Nephron progenitor cell (in vitro differentiated cells): ENCODE measurements at places on chromosomes 13 and 19.

DNA sequence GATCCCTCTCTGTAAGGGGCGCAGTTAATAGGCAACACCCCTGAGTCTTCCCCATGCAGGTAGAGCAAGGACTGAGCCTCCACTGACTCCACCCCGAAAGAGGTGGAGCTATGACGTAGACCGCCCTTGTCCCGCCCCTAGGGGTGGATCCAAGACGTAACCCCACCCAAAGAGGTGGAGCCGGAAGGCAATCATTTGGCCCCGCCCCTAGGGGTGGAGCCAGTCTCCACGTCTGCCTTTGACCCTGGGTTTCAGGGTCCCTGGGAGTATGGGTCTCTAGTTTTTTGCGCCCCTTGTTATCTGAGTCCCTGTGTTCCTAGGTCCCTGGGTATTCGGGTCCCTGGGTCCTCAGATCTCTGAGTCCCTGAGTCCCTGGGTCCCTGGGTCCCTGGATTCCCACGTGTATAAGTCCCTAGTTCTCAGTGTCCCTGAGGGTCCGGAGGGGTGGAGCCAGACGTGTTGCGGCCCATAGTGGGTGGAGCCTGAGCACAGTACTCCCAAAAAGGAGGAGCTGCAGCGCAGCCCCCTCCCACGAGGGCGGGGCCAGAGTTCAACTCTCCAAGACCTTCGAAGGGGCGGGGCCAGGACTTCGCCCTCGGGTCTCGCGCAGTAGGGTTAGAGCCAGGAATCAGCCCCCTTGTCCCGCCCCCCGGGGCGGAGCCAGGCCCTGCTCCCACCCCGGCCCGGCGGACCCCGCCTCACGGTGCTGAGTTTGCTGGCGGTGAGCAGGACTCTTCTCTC is 5.3 kb downstream of the DENND1C start:
- no peaks in the 10 kb centered on the region for H3K36me3 ChIP-seq
- peak overlapping the region; percentile 74 for H3K4me3 ChIP-seq
- peaks cover 64% of the 10 kb centered on the region for H3K27me3 ChIP-seq

- peak overlapping the region; percentile 6 for H3K27ac ChIP-seq
- H3K36me3 ChIP-seq: no peaks in the 10 kb centered on the region
- no peak for DNase-seq
Observed at GRCh38 chr13:80458543-80458942, 117.6 kb upstream of the SPRY2 start.

GRCh38 chr19:41175801-41176777 is 16.9 kb upstream of the CYP2S1 start:
- H3K4me1 ChIP-seq: peaks cover 10% of the 10 kb centered on the region
- H3K4me3 ChIP-seq: peak overlapping the region; percentile 20
- peak; percentile 37 for DNase-seq
- H3K27me3 ChIP-seq: no peaks in the 10 kb centered on the region
- peak overlapping the region; percentile 14 for H3K27ac ChIP-seq

DNA sequence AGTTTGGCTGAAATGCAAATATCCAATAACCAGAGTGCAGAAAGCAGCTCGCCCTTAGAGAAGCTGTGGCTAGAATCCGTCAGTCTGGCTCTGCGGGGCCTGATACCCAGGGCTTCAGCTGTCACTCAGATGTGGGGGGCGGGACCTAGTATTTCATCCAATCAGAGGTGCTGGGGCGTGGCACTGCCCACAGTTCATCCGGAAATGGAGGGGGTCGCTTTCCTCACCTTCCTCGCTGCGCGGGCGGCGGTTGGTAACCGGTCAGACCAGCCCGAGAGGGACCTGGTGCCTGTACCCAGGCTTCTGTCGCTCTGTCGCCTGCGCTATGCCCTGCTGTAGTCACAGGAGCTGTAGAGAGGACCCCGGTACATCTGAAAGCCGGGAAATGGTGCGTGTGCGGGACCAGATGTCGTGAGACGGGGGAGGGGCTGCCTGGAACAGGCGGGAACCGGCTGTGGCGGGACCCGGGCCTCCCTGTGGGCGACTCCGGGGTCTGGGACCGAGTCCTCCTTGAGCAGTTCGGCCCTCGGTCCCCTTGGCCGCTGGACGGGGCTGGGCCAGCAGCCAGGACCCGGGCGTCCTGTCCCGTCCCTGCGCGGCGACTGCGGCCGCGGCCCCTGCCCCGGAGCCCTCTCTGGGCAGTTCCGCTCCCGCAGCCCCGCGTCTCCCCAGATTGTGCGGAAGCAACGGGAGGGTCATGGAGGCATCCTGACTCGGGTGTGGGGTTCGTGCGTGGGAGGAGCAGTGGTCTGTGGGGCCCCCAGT is at the start of gene ZNF700:
TSS of gene ZNF700 (plus strand) at position 222 of the 765 bp plus-strand sequence. CDS start at position 326, 104 bp downstream.
- H3K4me3 ChIP-seq: peak within 1 kb of the TSS; percentile 99
- peaks cover 31% of the 10 kb centered on the region for H3K4me1 ChIP-seq
- peak within 1 kb of the TSS; percentile 99 for H3K27ac ChIP-seq
- H3K36me3 ChIP-seq: peaks cover 50% of the 10 kb centered on the region
- peak; percentile 94 for DNase-seq
- peaks cover 5% of the 10 kb centered on the region for H3K27me3 ChIP-seq

DNA sequence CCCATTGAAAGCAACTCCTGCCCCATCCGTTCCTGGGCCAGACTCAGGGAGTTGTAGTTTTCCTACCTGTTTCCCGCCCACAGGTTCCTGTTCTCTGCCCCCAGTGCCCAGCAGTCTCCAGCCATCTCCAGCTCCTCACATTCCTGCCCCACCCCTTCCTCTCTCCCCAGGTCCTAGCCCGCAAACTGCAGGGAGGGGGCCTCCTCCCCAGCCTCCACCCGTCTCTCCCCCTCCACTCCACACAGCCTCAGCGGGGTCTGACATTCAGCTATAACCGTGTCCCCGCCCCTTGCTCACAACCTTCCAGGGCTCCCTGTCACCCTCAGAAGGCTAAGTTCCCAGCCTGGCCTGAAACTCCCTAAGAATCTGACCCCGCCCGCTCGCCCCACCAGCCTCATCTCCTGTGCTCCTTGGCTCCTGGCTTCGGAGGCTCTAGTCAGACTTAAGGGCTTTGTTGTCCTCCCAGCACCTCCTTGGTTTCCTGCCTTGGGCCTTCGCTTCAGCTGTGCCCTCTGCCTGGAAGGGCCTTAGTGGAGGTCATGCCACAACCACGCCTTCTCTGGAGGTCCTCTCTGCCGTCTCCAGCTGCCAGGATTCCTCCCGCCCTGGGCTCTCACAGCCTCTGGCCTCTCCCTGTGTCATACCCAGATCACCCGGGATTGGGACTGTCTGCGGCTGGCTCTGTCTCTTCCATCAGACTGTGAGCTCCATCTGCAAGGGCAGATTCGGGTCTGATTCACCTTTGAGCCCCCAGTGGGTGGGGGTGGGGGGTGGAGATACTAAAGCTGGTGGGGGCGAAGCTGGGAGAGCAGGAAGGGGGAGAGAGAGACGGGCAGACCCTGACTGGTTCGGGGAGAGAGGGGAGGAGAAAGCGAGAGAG is 5.1 kb upstream of the SPACA6 start:
- DNase-seq: peak; percentile 67
- H3K36me3 ChIP-seq: peaks cover 2% of the 10 kb centered on the region
- peaks cover 6% of the 10 kb centered on the region for H3K27me3 ChIP-seq
- H3K4me1 ChIP-seq: peaks cover 51% of the 10 kb centered on the region
- H3K27ac ChIP-seq: peak overlapping the region; percentile 98

- no peak for DNase-seq
- no peak overlapping the region for H3K4me3 ChIP-seq
- H3K27me3 ChIP-seq: peaks cover 73% of the 10 kb centered on the region
Observed at GRCh38 chr19:16764793-16765433, 45.3 kb downstream of the NWD1 start.

DNA sequence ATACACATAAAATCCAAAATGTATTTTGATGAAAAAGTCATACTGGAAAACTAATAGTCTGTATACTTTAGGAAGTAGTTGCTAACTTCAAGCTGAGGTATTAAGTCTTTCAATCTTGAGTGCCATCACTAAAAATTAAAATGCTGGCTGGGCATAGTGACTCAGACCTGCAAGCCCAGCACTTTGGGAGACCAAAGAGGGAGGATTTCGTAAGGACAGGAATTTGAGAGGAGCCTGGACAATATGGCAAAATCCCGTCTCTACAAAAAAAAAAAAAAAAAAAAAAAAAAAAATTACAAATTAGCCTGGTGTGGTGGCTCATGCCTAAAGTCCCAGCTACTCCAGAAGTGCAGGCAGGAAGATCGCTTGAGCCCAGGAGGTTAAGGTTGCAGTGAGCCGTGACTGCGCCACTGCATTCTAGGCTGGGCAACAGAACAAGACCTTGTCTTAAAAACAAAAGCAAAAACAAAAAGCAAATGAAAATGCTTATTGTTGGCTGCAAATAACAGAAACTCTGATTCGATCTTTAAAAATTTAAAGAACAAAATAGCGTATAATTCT is 1994.2 kb upstream of the PCDH20 start:
- H3K27ac ChIP-seq: no peak overlapping the region
- H3K4me3 ChIP-seq: no peak overlapping the region
- no peak for DNase-seq
- H3K27me3 ChIP-seq: no peaks in the 10 kb centered on the region

DNA sequence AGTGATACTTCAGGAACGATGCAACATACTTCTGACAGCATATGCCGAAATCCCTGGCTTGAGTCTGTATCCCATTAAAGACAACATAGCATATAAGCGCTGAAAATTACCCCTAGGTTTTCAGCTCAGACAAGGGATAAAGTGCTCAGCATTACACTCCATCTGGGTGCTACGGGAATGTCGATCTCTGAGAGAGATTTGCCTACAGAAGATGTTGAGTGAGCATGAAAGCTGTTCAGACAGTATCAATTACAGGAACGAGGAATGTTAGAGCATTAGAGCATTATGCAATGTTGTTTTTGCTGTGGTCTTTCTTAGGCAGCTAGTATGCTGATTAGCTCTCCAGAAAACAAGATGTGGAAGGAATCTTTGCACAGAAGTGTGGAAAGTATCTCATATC is 484.5 kb downstream of the LIG4 start:
- no peak overlapping the region for H3K4me3 ChIP-seq
- H3K36me3 ChIP-seq: no peaks in the 10 kb centered on the region
- no peaks in the 10 kb centered on the region for H3K4me1 ChIP-seq
- no peak overlapping the region for H3K27ac ChIP-seq
- H3K27me3 ChIP-seq: peaks cover 3% of the 10 kb centered on the region

DNA sequence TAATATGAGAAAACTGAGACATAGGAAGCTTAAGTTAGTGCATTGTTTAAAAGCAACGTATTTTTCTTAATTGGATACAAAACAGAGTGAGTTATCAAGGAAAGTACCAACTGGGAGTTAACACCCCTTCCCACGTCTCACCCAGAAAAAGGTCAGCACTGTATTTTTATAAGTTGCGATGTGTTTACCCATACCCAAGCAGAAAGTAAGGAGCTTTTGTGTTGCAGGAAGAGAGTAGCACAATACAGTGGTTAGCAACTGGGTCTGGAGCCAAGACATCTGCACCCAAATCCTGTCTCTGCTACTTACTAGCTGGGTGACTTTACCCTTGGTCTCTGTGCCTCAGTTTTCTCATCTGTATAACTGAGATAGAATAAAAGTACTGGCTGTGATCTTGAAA is 34.3 kb downstream of the FAM216B start:
- peaks cover 5% of the 10 kb centered on the region for H3K27me3 ChIP-seq
- H3K36me3 ChIP-seq: peaks cover 19% of the 10 kb centered on the region
- peaks cover 8% of the 10 kb centered on the region for H3K4me1 ChIP-seq
- H3K4me3 ChIP-seq: no peak overlapping the region
- no peak for DNase-seq
- no peak overlapping the region for H3K27ac ChIP-seq

DNA sequence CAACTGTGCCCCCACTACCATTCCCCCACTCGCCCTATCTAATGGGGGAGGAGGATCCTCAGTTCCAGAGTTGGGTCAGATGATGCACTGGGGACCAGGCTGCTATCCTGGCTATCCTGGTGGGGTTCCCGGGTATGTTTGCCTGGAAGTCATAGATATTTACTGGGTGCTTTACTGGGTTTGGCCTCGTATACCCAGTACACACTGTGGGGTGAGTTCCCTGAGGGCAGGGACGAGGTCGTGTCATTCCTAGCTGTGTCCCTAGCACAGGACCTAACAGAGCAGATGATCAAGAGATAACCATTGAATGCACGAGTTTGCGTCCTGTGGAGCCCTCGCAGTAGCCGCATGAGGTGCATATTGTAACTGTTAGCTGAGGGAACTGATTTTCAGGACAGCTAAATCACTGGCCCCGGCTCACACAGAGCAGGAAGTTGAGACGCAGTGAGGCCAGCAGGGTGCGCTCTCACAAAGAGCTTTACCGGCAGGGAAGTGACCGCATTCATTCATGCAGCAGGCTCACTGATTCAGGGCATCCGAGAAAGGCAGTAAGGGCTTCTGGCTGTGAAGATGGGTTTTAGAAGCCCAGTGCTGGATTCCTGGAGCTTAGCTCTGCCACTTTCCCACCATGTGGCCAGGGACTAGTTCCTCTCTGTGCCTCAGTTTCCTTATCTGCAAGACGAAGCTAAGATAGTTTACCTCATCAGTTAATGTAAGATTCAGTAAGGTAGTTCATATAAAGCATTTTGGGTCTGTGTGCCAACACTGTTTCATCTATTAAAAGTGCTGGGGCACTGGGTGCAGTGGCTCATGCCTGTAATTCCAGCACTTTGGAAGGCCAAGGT is 6.0 kb downstream of the RUVBL2 start:
- no peak overlapping the region for H3K4me3 ChIP-seq
- no peaks in the 10 kb centered on the region for H3K27me3 ChIP-seq
- peaks cover 8% of the 10 kb centered on the region for H3K4me1 ChIP-seq
- H3K27ac ChIP-seq: peak overlapping the region; percentile 74

- no peak overlapping the region for H3K4me3 ChIP-seq
- no peak for DNase-seq
- H3K36me3 ChIP-seq: no peaks in the 10 kb centered on the region
- H3K4me1 ChIP-seq: peaks cover 14% of the 10 kb centered on the region
Observed at GRCh38 chr19:831407-832369, 4.1 kb downstream of the AZU1 start.

DNA sequence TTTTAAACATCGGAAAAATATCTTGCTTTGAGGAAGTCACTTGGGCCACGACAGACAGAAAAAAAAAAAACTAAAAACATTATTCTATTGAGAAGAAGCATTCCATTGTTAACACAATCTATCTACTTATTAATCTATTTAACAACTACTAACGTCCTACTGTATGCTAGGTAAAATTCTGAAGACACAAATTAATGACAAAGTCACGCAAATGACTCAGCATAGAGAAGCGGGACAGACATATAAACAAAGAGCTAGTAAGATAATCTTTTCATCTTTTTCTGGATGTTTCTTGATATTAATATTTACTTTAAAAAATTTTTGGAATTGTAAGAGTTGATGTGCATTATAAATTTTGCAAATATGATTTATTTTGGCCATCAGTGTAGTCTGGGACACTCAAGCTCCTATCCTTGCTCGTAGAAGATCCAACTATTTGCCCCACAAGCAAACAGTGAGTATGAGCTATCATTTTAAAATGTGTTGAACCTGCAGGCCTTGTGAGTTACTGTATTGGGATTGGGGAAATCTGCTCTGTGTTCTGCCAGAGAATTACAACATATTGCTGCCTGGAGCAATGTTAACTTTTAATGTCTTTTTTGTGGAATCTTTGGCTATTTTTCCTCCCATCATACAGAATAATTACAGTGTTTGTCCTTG is 109.1 kb downstream of the PCDH9 start:
- DNase-seq: no peak
- no peaks in the 10 kb centered on the region for H3K36me3 ChIP-seq
- no peak overlapping the region for H3K4me3 ChIP-seq
- H3K27me3 ChIP-seq: no peaks in the 10 kb centered on the region
- peak overlapping the region; percentile 37 for H3K27ac ChIP-seq

GRCh38 chr19:7943444-7944176 is at the start of gene TIMM44:
Gene TIMM44 (minus strand): TSS chr19:7943666. CDS start chr19:7943651, 15 bp downstream.
- no peaks in the 10 kb centered on the region for H3K27me3 ChIP-seq
- H3K36me3 ChIP-seq: peaks cover 27% of the 10 kb centered on the region
- peaks cover 20% of the 10 kb centered on the region for H3K4me1 ChIP-seq
